ENCODE measurements at places on chromosomes 16 and 17. TPM values are rescaled to one million over a fixed set of nuclear protein-coding genes. Genes with fewer than 3 reads are reported as not detected.

CDRT4 gene
- 4.1 TPM for total RNA-seq

ANKFN1 gene
- total RNA-seq = not detected

ELOB gene
- 377 TPM for total RNA-seq

LSM12 gene
- total RNA-seq = 28.9 TPM

HBA2 gene
- not detected for total RNA-seq

TIMP2 gene
- 80.0 TPM for total RNA-seq

ACSM2A gene
- total RNA-seq = not detected

PRKCA gene
- total RNA-seq = 24.8 TPM

CCL16 gene
- total RNA-seq = not detected

HOXB4 gene
- total RNA-seq = 1.00 TPM

RCVRN gene
- not detected for total RNA-seq

GPR142 gene
- not detected for total RNA-seq

SLC5A11 gene
- not detected for total RNA-seq

CYB5B gene
- 151 TPM for total RNA-seq

CHST4 gene
- total RNA-seq = not detected

STAT3 gene
- 86.4 TPM for total RNA-seq

PDILT gene
- not detected for total RNA-seq

EPN3 gene
- not detected for total RNA-seq

SLC43A2 gene
- total RNA-seq = 2.1 TPM

CDRT15 gene
- not detected for total RNA-seq

PKD1 gene
- 254 TPM for total RNA-seq

KRT33A gene
- not detected for total RNA-seq

SAMD14 gene
- 1.8 TPM for total RNA-seq

HAGH gene
- total RNA-seq = 55.1 TPM

CD300LB gene
- total RNA-seq = not detected

AIPL1 gene
- total RNA-seq = not detected

RHBDL3 gene
- total RNA-seq = under 0.01 TPM

TNRC6C gene
- total RNA-seq = 6.1 TPM

AANAT gene
- total RNA-seq = not detected

SLFN14 gene
- total RNA-seq = not detected

NGFR gene
- 0.12 TPM for total RNA-seq

TNP2 gene
- total RNA-seq = not detected

CSH1 gene
- total RNA-seq = not detected

SPATA20 gene
- total RNA-seq = 85.6 TPM

HMOX2 gene
- 58.1 TPM for total RNA-seq

CA4 gene
- total RNA-seq = not detected

FGF11 gene
- 1.7 TPM for total RNA-seq

CACNB1 gene
- total RNA-seq = 12.1 TPM

GP1BA gene
- total RNA-seq = not detected

GAN gene
- total RNA-seq = 7.7 TPM

NPTX1 gene
- 4.9 TPM for total RNA-seq

KRTAP9-6 gene
- not detected for total RNA-seq

GNG13 gene
- total RNA-seq = not detected

MPHOSPH6 gene
- total RNA-seq = 33.7 TPM

IL21R gene
- total RNA-seq = 5.2 TPM

GFAP gene
- total RNA-seq = 0.12 TPM

CD300E gene
- not detected for total RNA-seq
